ENCODE measurements at places on chromosomes 16 and 17. TPM values are rescaled to one million over a fixed set of nuclear protein-coding genes. Genes with fewer than 3 reads are reported as not detected.

GRCh38 chr16:86505185-86505898, 5.0 kb upstream of the FOXF1 start:
- no peak for DNase-seq

Gene ACSM2A
- total RNA-seq, result not detected

- DNase-seq, result no peak
Observed at GRCh38 chr17:62802561-62803205, 5.4 kb downstream of the MARCHF10 start.

DNA sequence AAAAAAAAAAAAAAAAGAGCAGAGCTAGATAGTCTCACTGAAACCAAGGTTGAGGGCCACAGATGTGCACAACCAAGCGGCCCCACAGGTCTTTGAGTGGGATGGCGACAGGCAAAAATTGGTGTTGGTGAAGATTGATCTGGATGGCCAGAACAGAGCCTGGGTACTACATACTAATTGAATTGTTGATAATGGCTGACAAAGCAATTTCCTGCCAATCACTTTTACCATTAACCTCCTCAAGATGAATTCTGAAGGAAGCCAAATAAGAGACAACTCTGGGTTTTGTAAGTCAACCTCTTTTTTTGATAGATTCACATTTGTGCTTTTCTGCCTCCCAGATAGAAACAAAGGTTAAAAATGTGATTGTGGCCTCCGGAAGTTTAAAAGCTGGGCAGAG, 19.4 kb upstream of the HS3ST3B1 start:
- no peak for DNase-seq

GRCh38 chr17:36919407-36919968, 17.8 kb upstream of the LHX1 start:
- DNase-seq, result no peak

DNA sequence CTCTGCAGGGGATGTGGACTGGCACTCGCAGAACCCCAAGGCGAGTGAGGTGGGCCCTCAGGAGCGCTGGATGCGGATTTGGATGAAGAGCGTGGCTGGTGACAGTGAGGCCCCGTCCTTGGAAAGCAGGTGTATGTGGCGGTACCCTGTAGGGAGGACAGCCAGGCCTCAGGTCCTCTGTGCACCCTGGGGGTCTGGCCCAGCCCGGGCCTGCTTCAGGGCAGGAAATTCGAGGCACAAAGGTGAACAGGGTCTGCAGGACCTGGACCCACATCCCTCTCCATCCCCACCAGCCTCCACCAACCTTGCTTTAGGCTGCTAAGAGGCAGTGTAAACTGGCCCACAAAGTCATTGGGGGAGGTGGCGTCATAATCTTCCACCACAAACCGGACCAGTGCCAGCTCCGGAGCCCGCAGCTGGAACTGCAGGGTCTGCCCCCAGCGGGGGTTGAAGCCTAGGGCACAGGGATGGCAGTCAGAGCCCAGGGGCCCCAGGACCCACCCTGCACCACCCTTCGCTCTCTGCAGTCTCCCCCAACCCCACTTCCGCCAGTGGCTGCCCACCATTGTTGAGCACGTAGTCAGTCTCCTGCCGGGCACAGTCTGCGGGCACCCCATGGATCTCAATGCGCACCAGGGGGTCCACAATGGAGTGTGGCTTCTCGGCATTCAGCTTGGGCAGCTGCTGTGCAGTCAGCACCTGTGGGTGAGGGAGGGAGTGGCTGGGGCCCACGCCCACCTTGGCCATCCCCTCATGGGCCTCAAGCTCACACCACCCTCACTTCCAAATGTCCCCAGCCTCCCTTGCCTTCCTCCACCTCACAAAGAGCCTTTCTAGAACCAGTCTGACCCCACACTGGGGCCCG, 19.5 kb downstream of the PLCD3 start:
- DNase-seq, result no peak

GRCh38 chr17:29294580-29294900, 592 bp upstream of the NUFIP2 start:
- DNase-seq, result no peak

DNA sequence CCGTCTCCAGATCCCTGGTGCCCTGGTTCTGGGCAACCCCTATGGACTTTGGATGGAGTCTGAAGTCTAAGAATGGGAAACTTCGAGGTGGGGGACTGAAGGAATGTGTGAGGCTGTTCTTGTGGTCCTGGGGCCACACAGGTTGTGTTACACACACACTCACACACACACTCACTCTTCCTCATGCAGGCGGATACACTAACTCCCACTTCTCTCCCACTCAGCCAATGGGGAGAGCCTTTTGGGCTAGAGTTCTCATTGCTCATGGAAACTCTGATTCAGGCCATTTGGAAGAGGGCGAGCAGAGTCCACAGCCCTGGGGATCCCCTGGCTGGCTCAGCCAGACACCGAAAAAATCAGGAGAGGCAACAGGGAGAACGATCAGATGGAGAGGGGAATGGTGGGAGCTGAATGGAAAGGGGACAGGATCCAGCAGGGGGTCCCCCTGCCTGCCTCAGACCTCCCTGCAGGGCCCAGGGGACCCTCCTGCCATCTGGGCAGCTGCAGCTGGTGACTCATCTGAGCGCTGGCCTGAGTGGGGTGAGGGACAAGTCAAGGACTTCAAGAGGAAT, 9.1 kb downstream of the IGFBP4 start:
- no peak for DNase-seq

DNA sequence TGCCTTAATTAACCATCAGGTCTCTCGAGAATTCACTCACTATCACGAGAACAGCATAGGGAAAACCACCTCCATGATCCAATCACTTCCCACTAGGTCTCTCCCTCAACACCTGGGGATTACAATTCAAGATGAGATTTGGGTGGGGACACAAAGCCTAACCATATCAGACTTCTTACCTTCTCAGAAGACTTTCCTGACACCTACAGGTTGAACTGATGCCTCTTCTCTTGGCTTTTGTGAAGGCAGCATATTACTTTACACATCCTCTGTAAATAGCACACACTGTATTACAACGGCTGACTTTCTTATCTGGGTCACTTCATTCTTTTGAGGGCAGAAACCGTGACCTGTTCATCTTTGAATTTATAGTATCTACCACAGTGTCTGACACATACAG, 23.6 kb downstream of the BMERB1 start:
- DNase-seq, result no peak

DNA sequence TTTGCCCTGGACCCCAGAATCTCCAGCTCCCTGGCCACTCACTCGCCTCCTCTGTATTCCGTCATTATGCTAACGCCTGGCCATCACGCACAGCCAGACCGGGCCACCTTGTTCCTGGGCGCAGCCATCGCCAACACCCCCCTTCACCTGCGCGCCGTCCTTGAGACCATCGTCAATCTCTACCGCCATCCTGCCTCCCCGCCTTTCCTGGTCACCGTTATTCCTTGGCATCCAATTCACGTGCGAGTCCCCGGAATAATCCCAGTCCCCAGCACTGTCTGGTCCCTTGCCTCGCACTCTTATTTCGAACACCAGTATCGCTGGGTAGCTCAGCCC, 541 bp downstream of the VKORC1 start:
- peak; percentile 36 for DNase-seq

DNA sequence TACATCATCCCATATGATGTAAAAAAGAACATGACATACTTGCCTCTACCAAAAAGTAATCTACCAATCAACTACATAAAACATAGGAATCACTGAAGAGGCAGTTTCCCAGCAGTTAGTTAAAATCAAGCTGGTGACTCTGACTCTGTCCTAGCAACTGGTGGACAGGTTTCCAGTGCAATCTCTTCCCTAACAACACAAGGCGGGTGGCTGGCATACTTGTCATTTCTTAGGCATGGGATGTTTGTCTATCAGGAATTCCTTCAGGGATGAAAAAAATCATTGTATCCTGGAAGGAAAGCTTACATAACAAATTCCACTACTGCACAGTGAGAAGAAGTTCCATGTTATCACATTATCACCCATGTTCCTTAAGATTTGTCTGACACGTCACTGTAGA, 50.9 kb downstream of the HELZ start:
- peak; percentile 54 for DNase-seq

Gene MT1M
- total RNA-seq, result 1.8 TPM

GRCh38 chr17:73887739-73888138, 243.5 kb upstream of the SDK2 start:
- DNase-seq, result no peak

GRCh38 chr17:57938061-57938502, 17.1 kb downstream of the CUEDC1 start:
- DNase-seq, result no peak

DNA sequence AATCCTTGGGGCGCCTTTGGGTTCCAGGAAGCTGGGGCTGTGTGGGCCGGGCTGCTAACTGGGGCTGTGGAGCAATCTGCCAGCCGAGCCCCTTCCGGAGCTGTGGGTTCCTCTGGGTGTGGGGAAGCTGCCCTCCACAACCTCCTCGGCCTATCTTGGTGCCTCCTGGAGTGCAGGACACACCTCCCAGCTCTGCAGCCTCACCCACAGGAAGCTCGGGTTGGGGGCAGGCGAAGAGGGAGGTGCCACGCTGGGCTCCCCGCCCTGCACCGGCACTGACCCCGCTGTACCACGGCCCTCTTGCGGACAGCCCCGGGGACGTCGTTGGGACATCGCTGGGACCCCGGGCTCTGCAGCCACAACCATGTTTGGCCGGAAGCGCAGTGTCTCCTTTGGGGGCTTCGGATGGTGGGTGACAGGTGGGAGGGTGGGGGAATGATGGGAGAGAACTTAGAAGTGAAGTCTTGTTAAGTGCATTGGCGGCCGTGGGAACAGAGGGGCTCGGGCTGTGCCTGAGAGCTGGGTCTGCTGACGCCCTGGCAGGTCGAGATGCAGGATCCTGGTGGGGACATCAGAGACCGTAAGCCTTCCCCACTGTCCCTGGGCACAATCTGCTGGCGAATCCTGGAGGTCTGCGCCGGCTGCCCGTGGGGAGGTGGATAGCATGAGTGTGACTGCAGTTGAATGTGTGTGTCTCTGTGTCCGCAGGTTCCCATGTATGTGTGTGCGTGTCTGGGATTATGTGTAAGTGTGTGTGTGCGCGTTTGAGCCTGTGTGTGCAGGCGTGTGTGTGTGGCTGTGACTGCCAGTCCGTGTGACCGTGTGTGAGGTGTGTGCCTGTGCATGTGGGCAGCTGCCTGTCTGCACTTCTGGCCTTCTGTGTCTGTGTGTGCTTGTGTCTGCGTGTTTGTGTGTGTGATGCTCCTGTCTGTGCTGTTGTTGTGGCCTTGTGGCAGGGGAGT, at the start of gene RAP1GAP2:
Gene RAP1GAP2, plus strand, starts transcription at position 275 of the 962 bp plus-strand sequence. Its CDS starts 90 bp downstream, at position 365.
- no peak for DNase-seq

GRCh38 chr16:46748775-46749705, 896 bp upstream of the MYLK3 start:
- no peak for DNase-seq

- no peak for DNase-seq
Observed at GRCh38 chr17:79925242-79925957, 86.2 kb upstream of the CBX4 start.

Gene LRRC37A
- total RNA-seq, result 0.88 TPM

GRCh38 chr17:50790618-50791017, 23.3 kb upstream of the ANKRD40CL start:
- DNase-seq, result no peak

DNA sequence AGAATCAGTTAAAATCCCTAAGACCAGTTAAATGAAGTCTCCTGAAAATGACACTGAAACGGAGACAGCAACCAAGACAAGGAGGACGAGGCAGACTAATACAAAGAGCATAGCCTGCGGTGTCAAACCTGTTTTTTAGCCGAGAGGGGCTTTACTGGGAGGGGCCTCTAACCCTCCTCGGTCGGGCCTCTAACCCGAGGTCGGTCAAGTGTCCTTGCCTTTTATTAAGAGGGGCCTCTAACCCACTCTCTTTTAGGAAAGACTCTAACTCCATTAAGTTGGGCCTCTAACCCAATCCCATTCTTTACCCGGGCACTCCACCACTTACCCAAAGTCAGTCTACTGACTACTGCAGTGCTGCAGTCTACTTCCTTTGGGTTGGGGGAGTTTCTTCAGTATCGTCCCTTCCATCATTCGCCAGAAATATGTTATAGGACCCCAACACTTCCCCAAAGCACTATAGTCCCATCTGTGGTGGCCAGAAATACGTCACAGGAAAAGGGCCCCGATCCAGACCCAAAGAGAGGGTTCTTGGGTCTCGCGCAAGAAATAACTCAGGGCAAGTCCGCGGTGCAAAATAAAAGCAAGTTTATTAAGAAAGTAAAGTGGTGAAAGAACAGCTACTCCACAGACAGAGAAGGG, 39.2 kb upstream of the ARL4D start:
- DNase-seq, result no peak

DNA sequence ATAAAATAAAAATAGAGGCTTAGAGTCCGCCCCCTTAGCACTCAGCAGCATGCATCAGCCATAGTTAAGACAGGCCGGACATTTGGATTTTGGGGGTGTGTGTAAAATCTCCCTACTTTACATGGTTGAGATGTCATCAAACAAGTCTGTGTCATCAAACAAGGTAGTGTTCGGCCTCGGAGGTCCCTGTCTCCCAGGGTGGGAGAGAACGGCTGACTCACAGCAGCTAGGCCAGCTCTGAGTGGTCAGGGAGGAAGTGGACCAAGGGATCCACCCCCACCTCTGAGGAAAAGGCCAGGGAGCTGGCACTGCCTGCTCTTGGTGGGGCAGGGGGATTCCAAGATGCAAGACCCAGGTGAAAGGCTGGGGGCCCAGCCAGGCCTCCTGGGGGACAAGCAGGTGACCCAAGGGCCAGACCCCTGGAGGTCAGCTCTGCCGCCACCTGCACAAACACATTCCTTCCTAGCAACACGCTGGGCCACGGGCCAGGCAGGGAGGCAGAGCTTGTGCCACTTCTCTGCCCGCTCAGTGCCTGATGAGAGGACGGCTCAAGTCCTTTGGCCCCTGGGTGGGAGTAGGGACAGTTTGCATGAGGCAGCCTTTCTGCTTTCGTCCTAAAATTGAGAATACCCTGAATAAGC, 28.5 kb downstream of the KIFC3 start:
- no peak for DNase-seq

DNA sequence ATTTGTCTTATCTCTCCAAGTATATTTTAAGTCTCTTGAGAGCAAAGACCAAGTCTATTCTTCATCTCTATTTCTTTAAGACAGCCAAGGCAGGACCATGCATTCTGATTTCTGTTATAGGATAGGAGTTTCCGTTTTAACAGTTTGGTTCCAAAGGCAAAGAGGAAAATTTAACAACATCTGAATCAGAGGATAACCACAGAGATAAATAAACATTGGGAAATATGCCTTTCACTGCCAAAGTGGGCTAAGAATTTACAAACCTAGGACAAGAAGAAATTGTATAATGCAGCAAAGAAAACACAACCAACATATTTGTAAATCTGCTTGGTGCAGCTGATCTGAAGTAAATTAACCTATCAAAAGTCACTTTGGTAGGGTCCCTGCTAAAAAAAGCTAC, 37.7 kb downstream of the USP32 start:
- peak; percentile 32 for DNase-seq

Gene ITGAX
- total RNA-seq, result 1.4 TPM

Gene HOXB8
- 1.7 TPM for total RNA-seq

DNA sequence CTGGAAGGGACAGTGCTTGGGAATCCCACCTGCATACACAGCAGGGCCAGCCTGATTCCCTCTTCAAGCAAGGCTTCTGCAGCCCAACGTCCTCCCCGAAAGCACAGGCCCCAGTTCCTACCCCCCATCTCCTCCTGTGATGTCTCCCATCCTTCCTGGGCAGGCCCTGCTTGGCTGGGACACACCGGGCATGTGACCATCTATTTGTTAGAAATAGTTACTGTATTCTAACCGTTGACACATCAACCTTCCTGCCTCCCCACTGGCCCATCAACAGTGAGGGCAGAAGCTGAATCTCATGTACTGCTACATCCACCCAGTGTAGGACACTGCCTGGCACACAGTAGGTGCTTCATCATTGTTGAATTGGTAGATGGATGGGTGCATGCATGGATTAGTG, 10.7 kb downstream of the PRR29 start:
- DNase-seq, result peak; percentile 36

- no peak for DNase-seq
Observed at GRCh38 chr16:53756275-53756996, 52.5 kb downstream of the FTO start.

Gene SLFN12
- 42.6 TPM for total RNA-seq

All from endothelial cell of umbilical vein (primary cell).